ENCODE measurements at places on chromosomes 3 and 15. TPM values are rescaled to one million over a fixed set of nuclear protein-coding genes. Genes with fewer than 3 reads are reported as not detected.

Gene GPR149
- not detected for total RNA-seq

Gene IGSF11
- total RNA-seq: 1.6 TPM

Gene GP5
- 0.39 TPM for total RNA-seq

Gene ITIH1
- total RNA-seq: 1.3 TPM

Gene DNASE1L3
- 4.1 TPM for total RNA-seq

Gene GLT8D1
- total RNA-seq: 86.9 TPM

Gene CD200
- total RNA-seq: 12.2 TPM

DNA sequence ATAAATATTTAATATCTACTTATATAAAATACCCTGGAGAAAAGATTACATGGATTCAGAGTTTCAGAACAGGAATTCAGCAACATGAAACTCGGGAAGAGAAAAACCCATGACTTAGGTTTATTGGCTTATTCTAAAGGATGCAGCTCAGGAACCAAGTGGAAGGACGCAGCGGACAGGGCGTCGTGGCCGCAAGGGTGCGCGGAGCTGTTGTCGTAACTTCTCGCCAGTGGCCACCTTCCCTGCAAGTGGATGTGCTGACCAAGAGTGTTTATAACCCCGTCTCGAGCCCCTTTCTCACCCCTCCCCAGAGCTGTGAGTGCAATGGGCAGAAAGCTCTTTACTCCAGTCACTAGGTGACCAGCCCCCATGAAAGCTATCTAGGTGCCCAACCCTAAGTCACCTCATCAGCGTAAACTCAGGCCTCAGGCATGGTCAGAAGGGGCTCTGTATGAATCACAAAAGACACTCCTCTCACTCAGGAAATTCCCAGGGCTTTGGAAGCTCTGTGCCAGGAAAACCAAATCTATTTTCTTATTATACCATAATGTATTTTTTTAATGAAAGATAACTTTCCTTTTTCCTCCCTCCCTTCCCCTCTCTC, 77.3 kb downstream of the CHRNA7 start:
- no peak for DNase-seq

DNA sequence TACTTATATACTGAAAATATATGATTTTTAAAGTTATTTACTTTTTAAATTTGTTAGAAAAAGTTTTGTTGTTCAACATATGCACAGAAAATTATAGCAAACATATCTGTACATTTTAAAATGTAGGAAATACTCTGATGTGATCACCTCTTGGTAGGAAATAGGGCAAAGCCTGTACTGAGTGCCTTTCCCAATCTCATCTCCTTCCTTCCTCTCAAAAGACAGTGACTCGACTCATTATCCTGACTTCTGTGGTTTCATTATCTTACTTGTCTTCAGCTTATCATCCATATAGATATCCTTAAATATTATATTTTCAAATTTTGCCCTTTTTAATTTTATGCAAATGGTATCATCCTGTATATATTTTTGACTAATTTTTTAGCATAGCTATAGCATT, 18.4 kb upstream of the ALCAM start:
- DNase-seq: no peak

- no peak for DNase-seq
These were observed 32.1 kb downstream of the POMGNT2 start for GRCh38 chr3:43073836-43074220.

DNA sequence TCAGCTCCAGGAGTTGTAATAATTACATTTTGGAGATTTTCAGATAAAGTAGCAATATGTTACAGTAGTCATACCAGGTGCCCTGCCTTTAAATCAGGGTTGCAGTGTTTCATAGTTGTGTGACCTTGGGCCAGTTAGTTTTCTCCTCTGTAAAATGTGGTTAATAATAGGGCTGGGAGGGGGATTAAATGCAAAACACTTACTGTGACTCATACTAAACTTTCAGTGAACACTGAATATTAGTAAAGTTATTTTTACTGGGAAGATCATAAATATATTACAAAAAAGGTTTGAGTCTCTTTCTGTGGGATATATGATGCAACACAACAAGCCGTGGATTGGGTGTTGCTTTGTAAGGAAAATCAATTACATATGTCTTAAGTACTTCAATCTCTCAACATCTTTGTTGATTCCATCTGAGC, 1.1 kb upstream of the EBLN2 start:
- peak; percentile 34 for DNase-seq

GRCh38 chr15:47177177-47177576, 540.1 kb upstream of the SEMA6D start:
- no peak for DNase-seq

- DNase-seq: no peak
These were observed 259.2 kb downstream of the SLCO3A1 start for GRCh38 chr15:92112711-92113110.
